Stimulated activated CD8-positive, alpha-beta memory T cell treated with anti-CD3 and anti-CD28 coated beads, Interleukin-4, amount 100 ng/mL, for 4 hours (primary cell): ENCODE measurements at places on chromosomes 13 and 19.

GRCh38 chr19:4368128-4368820 is 24.9 kb downstream of the MPND start:
- no peak for DNase-seq

GRCh38 chr19:47186446-47187334 is 44.3 kb downstream of the BBC3 start:
- peak; percentile 46 for DNase-seq

DNA sequence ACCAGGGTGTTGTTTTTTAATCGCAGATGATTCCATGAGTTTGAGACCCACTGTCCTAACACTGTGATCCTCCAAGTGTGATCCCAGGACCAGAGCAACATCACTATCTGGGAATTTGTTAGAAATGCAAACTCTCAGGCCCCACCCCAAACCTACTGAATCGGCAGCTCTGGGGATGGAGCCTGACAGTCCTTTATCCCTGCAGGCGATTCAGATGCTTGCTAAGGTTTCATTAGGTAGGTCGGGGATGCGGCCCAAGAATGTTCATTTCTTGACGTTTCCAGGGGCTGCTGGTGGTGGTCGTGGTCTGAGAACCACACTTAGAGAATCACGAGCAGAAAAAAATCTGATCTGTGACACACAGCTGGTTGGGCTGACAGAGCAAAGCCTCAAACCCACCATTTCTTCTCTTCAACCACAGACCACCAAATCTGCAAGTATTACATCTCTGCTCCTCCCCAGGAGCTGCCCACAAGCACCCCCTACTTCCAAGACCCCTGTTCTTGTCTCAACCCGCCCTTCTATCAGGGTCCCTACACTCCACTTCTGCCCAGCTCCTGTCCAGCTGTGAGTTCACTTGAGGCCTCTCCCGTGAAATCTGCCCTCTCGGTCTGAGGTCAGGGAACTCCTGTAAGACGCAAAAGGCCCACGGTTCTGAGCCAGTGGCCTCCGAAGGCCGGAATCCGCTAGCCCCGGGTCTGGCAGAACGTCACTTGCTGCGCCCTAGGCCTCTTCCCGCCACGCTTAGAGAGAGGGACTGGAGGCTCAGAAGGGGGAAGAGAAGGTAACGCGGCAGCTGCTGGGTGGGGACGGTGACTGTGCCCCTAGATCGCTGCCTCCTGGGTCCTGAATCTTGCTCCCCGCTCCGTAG is 1.1 kb upstream of the FARP1 start:
- no peak for DNase-seq

GRCh38 chr19:41175801-41176777 is 16.9 kb upstream of the CYP2S1 start:
- peak; percentile 6 for DNase-seq

DNA sequence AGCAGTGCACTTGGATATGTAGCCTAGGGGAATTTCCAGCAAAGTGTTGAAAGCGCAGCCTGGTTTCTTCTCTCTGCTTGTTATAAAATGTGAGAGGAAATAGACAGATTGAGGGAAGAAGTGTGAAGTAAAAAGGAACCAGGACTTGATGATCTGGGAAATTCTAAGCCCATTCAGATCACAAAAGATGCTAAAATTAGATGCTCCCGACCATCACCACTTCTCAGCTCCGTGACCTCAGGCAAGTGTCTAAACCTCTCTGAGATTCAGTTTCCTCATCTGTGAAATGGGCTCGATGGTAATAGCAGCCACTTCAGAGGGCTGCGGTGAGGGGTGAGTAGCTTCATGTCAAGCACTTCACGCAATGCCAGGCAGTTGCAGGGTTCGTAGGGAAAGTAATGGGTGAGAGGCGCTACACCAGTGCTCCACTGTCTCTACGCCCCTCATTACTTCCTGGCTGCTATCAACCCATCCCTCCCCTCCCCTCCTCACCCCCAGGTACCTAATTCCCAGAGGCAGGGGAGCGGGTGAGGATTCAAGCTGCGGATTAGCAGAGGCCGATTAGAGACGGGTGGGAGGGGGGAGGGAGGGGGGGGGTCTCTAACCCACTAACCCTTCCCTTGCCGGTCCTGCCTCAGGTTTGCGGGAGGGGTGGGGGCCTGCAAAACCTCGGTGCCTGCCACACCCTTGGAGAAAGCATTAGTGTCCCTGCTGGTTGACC is 9.0 kb upstream of the NFIC start:
- no peak for DNase-seq

DNA sequence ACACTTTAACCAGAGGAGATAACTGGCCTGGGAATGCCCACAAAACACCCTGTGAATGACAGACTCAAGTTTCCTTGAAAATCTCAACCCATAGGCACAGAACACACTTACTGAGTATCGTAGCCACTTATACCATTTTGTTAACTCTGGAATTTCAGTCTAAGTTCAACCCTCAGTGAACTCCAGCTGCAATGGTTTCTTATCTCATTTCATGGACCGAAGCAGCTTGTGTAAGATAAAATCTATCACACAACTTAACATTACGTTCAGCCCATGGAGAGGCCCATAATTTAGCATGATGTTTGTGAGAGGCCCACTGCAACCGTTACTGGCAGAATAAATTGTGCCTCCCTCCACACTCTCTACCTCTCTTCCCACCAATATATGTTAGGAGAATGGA is 323.0 kb downstream of the DNAJC15 start:
- DNase-seq = no peak

DNA sequence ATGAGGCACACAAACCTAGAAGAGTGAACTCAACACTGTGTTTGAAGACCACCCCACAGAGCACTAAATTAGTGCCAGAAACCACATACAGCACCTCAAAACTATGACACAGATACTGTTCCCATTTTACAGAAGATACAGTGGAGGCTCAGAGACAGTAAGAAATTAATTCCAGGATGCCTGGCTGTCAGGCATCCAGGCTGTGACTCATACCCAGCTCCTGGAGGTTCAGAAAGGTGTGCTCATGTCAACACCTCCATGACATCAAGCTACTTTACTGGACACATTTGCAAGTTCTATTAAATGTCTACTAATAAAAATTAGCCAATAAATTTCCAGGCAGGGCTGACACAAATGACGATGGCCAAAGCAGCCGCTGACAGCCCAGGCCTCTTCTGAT is 176.3 kb downstream of the ABCC4 start:
- no peak for DNase-seq

- no peak for DNase-seq
These were observed 600 bp upstream of the CAPN12 start for GRCh38 chr19:38744874-38745273.
